ENCODE measurements at places on chromosomes 13 and 19.

DNA sequence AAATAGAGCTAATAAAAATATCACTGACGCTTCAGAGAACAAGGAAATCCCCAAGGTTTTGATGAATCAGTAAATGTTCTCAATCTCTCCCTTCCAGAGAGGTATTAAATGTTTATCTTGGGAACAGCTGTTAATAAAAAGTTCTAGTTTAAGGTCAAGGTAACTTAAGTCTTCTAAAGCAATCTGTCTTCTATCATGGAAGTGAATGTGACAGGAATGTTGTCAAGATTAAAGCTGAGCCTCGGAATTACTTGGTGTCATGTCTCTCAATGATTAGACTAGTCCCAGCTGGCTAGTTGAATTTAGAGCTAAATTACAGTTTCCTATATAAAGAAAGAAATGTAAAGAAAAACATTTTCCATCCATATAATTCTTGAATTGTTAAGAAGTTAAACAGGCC, 23.4 kb downstream of the ESD start:
- DNase-seq: no peak

DNA sequence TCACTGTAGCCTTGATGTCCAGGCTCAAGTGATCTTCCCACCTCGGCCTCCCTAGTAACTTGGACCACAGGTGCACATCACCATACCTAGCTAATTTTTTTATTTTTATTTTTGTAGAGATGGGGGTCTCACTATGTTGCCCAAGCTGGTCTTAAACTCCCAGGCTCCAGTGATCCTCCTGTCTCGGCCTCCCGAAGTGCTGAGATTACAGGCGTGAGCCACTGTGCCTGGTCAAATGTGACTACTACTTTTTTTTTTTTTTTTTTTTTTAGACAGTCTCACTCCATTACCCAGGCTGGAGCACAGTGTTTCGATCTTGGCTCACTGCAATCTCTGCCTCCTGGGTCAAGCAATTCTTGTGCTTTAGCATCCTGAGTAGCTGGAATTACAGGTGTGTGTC, 20.6 kb upstream of the COX7A1 start:
- DNase-seq: no peak

DNA sequence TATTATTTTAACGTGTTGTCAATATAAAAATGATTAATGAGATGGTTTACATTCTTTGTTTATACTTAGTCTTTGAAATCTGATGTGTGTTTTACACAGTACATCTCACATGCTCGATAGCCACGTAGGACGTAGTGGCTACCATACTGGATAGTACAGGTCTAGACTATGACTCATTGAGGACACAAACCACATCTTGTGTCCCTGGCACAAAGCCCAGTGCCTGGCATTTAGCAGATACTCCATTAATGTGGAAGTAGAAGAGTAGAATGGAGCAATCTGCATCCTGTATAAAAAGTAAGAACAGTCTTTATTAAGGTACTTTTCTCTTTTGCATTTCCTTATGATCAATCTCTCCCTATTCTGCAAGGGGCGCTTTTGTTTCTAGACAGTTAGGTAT, 49.0 kb upstream of the FRY start:
- DNase-seq: peak; percentile 83

GRCh38 chr13:63307228-63307627, 1891.6 kb upstream of the PCDH20 start:
- no peak for DNase-seq

DNA sequence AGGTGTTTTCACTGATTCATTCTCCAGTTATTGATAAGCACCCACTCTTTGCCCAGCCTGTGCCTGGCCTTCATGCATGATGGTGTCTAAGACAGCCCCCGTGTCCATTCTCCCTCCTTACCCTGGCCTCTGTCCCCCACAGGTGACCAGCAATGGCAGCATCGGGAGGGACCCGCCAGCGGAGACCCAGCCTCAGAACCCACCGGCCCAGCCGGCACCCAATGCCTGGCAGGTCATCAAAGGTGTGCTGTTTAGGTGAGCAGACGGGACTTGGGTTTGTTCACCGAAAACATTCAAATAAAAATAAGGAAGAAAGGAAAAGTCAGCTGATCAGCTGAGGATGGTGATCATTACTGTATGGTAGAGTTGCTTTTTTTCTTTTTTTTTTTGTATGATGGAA, 6.6 kb downstream of the CLPTM1 start:
- DNase-seq: no peak

GRCh38 chr13:48783181-48783630, 129.5 kb downstream of the CYSLTR2 start:
- peak; percentile 92 for DNase-seq

DNA sequence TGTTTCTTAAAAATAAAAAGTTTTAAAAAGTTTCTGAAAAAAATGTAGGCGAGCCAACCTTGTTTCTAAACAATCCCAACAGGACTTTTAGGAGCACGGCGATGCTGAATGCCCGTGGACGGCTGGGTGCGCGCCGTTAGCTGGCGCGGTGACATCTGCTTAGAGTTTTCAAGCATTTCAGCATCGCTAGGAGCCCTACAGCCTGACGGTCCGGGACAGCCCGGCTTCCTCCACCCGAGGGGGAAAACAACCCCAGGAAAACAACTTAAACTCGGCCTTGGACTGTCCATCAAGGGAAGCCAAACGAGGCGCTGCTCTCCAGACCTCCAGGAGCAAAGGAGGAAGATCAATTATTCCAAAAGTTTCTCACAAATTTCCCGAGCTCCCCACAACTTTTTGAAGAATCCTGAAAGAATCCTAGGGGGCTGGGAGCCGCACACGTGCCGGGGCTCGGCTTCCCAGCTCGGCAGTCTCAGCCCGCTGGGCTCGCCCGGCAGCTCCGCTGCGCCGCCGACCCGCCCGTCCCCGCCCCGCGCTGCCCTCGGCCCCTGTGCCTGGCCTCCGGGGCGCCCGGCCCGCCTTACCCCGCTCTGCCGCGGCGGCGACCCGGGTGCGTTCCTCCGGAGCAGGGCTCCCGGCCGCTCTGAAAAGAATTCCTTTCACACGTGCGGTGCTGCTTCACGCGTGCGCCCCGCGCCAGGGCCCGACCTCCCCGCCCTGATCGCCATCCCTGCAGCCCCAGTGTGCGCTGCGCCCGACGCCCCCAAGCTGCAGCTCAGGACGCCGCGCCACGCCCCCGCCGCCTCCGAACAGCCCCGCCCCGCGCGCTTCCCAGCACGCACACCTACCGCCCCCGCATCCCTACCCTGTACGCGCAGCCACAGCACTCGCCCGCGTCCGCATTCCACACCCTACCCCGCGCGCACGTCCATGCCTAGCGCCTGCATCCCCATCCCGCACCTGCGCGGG, at the start of gene GJA3:
Gene GJA3 (minus strand): TSS at position 747 of the 969 bp plus-strand sequence. CDS start 17,764 bp downstream, outside the sequence.
- peak; percentile 65 for DNase-seq

DNA sequence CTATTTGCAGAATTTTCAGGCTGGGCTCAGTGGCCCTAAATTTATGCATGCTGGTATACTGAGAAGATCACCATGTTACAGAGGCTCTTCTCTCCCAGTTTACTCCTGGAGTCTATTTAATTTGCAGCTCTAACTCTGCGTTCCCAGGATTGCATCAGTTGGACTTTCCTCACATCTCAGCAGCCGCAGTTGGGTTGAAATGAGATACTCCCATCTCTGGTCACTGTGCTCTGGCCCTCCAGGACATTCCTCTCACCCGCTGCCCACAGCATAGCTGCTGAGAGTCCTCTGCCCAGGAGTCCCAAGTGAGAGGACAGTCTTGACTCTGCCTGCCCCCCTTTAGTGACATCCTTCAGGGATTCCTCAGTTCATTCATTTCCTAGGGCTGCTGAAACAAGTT, 150.9 kb downstream of the LACC1 start:
- DNase-seq: no peak

- DNase-seq: no peak
These were observed 99.0 kb downstream of the ERCC5 start for GRCh38 chr13:102944821-102945220.

DNA sequence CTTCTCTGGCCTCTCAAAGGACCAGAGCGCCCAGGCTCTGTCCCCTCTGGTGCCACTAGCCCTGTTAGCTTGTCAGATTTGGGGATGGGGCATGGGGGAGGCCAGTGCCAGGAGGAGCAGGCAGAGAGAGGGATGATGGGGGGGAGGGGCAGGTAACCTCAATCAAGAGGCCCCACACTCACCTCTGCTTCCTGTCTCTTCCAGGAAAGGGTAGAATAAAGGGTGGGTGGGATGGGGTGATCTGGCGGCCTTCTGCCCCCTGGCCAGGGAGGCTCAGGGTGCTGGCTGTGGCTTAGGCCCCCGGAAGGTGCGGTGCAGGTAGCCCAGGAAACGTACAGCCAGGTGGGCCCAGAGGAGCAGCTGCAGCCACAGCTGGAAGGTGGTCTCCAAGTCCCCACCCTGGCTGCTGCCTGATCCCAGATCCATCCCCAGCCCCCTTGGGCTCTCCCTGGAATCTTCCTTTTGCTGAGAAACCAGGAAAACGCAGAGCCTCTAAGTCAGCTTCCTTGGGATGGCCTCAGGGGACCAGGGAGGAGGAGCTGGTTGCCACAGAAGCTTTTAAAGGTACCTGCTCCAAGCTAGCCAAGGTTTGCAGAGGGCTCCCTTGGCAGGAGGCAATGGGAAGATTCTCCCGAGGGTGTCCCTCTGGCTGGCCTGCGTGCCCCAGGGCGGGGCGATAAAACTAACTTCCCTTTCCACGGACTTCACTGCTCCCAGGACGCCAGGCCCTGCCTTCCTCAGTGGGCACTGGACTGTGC, 5.3 kb downstream of the PRKACA start:
- DNase-seq: no peak

DNA sequence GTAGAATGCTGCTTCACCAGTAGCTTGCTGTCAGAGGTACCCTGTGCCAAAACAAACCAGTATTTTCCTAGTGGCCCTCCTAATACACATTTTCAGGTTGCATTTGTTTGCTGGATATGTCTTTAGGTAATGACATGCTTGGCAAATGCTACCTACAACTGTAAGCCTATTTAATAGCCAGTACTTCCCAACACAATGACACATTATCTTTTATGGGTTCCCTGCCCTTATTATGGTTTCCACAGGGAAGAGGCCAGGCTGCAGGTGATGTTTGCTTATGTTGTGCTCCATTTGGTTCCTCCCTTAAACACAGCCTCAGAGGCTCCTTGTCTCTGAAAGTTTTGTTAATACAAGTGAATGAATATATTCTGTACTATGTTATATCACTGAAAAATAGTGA, 24.7 kb downstream of the FRY start:
- no peak for DNase-seq

DNA sequence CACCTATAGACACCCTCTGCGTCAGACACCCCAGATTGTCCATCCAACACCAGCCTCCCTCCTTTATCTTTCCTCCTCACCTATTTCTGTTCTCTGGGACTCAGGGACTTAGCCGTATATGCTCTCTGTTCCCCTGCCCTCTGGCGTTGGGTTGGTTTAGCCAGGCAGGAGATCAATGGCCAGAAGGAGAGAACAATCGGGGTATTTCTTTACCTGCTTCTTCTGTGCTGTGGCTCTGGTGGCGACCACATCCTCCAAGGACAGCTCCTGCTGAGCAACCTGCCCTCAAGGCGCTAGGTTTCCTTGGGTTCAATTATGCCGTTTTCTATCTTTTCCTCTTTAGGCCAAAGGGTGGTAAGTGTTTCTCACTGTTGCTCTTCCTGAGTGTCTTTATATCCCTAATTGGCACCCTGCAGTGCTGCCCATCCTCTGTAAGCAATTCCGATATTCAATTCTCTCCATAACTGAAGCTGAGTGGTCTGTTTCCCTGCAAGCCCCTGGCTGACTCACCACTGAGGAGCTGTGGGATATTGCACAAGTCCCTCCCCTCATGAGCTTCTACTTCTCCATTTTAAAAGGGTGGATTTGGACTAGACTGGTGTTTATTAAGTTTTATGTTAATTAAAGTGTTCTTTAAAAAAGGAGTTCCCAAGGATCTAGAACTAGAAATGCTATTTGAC, 63.7 kb upstream of the TMTC4 start:
- DNase-seq: no peak

DNA sequence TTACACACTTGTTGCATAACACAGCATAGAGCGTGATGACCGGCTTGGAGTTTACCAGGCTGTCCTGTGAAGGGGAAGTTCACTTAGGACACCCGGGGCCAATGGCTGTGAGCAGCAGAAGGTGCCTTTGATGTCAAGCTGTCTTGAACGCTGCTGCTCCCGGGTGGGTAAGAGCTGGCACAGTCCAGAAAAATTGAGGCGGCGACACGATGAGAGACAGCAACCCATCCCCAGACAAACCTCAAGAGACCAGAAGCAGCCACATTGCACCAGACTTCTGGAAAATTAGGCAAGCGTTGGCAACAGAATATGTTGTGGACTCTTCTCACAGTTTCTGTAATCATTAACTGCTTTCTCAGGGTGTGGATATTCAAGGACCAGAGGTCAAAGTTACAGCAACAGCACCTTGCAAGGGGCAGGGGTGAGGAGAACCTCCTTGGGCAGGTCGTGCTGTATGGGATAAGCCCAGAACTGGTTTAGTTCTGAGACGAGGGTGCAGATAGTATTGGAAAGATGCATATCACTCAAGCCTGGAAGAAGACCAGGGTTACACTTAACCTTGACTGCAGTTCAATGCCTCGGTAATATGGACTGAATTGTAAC, 10.1 kb downstream of the NFILZ start:
- DNase-seq: no peak

DNA sequence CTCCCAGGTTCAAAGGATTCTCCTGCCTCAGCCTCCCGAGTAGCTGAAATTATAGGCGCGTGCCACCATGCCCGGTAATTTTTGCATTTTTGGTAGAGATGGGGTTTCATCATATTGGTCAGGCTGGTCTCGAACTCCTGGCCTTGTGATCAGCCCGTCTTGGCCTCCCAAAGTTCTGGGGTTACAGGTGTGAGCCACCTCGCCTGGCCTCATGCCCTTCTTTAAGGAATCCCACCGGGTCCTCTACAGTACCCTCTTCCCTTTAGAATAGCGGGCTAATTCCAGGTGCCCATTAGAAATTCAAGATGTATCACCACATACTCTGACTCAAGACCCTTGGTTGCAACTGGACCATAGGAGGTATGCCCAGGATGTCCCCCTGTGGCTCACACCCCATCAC, 74.2 kb upstream of the ZNF536 start:
- no peak for DNase-seq

DNA sequence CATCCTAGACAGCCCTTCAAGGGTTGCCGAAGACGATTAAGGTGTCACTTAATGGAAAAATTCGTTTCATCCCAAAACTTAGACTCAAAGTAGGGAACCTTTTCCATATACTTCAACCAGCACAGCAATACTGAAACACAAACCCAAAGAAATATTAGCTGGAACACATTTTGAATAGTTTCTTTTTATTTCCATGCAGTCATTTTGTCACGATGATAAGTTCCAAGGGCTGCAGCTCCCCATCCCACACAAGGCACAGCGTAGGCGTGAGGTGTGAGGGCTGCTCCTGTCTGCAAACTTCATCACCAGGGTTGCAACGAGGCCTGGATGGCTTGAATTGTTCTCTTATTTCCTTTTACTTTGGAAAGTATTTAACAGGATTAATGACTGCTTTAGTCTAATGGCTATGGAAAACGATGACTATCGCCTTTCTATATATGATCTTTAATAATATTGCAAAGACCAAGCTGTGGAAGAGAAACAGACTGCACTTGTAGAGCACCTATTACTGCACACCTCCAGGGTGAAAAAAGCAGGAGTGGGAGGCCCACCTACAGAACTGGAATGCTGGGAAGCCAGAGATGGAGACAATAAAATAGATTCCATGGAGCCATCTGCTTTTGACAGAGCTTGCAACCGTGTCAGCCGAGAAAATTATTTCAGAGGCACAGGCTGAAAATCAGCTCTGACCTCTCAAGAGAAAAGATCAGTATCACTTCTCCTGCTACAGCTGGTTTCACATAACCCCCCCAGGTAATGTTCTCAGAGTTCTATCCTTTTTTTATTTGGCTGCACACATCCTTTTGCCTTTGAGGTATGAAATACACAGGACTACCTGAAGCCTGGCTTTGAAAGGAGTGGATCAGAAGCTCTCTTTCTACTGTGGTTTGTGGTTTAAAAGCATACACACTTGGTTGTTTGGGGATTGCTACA, 274.5 kb upstream of the NBEA start:
- no peak for DNase-seq

- DNase-seq: no peak
These were observed 15.3 kb downstream of the ZNF486 start for GRCh38 chr19:20182222-20182785.
